CD4-positive, alpha-beta T cell treated with Interleukin-17A for 1 hour (primary cell): ENCODE measurements at places on chromosomes 5 and 9.
A peak's percentile ranks its signal among the peaks of the same experiment; 100 is the strongest.

- DNase-seq, result no peak
Observed at GRCh38 chr9:84617411-84618029, 52.0 kb upstream of the NTRK2 start.

DNA sequence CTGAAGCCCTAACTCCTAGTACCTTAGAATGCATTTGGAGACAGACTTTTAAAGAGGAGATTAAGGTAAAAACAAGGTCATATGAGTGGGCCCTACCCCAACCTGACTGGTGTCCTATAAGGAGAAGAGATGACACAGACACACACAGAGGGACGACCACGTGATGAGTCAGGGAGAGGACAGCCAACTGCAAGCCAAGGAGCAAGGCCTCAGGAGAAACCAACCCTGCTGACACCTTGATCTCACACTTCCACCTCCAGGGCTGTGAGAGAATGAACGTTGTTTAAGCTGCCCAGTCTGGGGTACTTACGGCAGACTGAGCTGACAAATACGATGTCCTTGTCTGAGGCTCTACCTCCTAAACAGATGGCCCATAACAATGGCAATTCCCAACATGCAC is 93.6 kb downstream of the ROR2 start:
- DNase-seq, result no peak

DNA sequence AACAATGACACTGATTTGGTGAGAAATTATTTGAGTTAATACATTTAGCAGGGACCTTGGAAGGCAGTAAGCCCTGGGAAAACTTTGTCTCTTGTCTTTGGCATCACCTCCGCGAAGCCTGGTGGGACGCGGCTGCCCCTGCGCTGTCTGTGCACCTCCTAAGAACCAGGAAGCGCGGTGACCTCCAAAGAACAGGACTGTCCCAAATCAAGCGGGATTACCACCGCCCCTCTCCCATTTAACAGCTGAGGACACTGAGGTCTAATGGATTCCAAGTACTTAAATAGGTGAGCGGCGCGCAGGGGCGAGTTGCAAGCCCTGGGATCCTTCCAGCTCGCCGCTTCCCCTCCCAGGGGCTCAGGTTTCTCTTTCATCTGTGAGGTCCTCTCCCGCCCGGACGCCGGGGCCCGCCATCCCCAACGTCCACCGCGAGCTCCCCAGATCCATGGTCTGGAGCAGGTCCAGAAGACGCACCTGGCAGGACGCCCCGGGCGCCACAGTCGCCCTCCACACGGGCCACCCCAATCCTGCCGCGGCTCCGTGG is 432 bp downstream of the STARD4 start:
- DNase-seq, result no peak

GRCh38 chr9:107161338-107161737 is 121.7 kb upstream of the RAD23B start:
- no peak for DNase-seq

DNA sequence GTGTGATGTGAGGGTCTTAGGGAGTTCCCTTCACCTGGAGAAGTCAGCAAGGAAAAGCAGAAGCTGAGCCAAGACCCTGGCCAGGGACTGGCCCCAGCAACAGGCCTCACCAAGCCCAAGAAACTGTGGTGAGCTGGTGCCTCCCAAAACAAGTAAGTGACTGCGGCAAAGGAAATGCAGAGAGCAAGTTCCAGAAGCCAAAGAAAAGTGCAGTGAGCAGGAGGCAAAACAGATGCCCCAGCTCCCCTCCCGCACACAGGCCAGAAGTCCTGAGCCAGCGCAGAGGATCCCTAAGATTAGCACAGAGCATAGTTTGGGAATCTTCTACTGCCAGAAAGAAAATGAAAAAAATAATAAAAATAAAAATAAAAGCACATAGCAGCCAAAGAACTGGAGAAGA is 13.2 kb downstream of the MED27 start:
- DNase-seq, result no peak

DNA sequence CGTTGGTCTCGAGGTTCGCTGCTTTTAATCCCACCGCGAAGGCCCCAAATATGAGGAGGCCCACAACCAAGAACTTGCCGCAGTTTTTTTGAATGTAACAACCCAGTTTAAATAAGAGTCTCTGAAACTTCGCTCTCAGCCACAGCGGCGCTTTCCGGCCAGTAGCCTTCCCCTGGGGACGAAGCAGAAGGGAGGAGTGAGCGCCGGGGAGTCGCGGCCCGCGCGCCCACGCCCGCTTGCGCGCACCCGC is 10.4 kb downstream of the PTCH1 start:
- DNase-seq, result no peak

- no peak for DNase-seq
Observed at GRCh38 chr5:90406466-90406865, 3.1 kb downstream of the CETN3 start.

GRCh38 chr5:120139039-120139438 is 325.1 kb upstream of the PRR16 start:
- peak; percentile 4 for DNase-seq

DNA sequence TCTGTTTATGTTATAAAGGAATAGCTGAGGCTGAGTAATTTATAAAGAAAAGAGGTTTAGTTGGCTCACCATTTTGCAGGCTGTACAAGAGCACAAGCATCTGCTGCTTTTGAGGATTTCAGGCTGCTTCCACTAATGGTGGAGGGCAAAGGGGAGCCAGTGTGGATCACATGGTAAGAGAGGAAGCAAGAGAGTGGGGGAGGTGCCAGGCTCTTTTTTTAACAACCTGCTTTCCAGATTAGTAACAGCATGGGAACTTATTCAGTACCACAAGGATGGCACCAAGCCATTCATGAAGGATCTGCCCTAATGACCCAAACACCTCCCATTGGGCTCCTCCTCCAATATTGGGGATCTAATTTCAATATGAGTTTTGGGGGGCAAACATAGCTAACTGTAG is 40.4 kb downstream of the CCL28 start:
- DNase-seq, result no peak

DNA sequence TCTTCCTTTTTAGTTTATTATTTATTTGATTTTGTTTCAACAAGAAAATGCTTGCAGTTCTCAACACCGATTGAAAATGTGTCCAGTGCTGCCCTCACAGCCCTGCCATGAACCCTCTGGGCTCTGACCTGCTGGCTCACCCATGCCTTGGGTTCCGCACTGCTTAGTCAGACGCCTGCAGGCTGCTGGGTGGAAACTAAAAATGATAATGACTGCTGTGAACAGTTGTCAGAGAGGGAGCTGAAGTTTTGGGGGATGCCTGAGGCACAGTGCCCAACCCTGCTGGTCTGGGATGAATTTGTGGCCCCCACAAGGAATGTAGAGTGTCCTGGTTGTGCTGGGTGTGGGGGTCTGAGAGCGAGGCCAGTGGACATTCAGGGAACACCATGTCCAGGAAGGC is 22.2 kb upstream of the CFAP157 start:
- DNase-seq, result no peak

DNA sequence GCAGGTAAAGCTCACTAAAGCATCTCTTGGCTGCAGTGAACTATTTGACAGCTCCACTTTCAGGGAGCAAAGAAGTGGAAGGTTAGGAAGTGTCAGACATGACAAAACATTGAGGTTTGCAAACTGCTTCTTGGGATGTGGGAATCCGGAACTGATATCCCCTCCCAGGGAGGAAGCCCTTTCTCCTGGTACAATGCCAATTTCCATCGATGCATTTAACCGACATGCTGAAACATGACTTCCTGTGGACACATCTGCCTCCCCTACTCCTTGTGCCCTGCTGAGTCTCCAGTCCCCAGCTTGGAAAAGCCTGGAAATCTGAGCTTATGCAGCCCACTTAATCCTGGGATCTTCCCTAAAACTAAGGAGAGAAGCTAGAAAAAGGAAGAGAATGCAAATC is 323.1 kb upstream of the DAP start:
- no peak for DNase-seq

- DNase-seq, result no peak
Observed at GRCh38 chr9:25602400-25603044, 75.7 kb downstream of the TUSC1 start.

DNA sequence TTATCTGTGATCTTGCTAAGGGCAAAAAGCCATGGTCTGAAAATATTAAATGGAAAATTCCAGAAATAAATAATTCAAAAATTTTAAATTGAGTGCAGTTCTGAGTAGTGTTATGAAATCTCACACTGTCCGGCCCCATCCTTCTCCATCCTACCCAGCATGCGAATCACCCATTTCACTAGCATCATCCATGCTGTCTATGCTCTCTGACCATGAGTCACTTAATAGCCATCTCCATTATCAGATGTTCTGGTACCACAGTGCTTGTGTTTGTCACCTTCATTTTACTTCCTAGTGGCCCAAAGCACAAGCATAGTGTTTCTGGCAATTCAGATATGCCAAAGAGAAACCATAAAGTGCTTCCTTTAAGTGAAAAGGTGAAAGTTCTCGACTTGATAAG is 63.3 kb upstream of the SMC5 start:
- no peak for DNase-seq

DNA sequence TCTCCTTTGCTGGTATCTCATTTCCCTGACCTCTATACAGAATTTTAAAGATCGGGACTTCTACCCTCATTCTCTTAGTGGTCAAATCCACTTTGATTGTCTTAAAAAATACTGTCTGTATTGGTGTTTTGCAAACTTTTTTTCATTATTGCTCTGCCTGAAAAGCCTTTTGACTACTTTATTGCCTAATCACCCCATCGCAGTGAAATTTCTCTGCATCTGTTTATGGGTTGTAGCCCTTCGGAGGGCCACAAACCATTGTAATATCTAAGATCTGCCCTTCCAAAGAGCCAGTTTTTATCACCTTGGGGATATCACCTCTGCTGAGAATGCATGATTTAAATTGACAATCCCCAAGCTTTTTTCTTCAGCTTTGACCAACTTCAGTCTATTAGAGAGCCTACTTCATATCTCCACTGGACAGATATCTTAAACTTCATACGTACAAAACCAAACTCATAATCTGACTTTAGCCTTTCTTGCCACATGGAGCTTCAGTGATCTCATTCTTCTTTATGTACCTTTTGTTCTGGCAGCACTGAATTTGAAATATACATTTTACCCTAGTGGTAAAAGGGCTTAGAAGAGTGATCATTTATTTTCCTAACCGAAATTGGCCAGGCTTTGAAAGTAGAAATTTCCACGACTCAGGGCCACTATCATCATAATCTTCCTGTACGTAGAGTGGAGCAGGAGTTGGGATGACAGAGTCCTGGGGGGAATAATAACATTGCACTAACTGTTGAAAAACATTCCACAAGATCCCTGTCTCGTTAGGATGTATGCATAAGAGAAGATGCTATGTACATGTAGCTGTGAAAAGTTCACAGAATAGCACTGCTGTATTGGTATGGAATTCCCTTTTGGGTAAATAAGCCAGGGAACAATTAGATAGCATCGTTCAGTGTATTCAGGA is 21.4 kb downstream of the KIF2A start:
- DNase-seq, result no peak
